ENCODE measurements at places on chromosomes 1 and 21.

DNA sequence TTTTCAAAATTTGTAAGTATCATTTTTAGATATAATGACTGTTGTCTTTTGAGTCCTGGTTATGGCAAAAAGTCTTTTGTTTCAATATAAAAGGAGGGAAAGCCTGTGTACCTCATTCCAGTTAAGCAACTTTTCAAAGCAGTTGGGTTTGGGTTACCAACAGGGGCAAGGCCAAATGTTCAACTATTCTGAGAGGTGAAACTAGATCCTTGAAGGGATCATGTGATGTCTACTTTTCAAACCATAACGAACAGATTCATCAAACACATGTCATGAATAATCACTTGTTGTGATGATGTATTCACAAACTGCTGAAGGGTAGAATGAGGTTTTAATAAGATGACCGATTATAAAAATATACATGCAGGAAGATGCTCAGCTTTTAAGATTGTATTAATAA, 171.3 kb downstream of the HHAT start:
- no peak for DNase-seq

DNA sequence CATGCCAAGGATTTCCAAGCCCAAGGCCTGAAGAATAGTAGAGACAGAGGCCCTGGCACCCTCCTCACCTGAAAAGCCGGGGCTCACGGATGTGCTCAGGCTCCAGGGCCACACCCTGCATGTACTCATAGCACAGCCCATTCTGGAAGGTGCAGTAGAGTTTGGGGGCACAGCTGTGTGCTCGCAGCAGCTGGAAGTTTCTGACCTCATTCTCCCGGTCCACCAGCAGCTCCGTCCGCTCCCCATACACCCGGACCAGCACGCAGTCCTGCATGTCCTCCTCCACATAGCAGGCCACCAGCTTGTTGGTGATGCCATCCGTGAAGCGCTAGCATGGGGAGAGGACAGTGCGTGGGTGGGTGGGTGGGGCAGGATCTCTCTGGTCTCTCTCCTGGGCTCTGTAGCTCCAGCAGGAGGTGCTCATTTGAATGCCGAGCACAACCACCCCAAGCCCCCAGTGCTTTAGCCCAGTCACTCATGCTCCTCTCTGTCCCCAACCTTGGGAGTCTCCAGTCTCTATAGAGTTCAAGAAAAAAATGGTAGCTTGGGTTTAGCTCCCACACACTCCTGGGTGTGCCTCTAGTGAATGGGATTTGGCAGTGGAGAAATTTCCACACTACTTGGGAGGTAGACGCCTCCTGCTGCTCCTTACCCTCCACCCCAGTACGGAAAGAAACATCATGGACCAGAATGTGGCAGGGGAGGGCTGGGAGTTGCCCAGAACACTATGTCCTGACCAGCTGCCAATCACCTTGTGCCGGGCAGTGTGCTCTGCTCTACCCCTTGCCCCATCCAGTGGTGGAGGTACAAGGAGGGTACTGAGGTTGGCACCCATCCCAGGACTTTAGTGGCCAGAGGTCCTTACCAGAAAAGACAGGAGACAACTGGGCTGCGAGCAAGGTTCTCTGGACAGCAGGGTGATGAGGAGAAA, 1.9 kb downstream of the ETNK2 start:
- no peak for DNase-seq

DNA sequence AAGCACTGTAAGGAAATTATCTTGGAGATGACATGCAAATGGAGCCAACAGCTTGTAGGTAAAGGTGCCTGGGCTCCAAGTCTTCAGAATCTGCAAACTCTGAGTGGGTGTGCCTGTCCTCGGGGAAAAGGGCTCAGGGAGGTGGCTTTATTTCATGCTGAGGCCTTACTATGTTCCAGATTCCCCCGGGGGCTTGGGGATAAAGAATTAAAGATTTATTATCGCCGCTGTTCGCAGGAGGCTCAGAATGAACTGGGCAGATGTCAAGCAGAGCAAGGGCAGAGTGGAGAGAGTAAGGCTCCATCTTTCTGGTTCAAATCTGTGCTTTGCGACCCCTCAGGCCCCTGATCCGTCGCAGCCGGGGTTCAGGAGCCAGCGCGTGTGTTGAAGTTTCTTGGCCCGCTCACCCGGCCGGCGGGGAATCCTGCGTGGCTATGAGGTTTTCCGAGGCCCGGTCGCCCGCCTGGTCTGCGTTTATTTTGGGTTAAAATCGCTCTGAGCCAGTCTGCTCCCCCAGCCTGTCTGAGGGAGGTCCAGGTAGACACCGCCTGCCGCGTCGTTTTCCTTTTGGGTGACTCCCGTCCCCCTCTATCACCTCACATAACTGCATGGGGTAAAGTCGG, 19.5 kb downstream of the RHOU start:
- no peak for DNase-seq

DNA sequence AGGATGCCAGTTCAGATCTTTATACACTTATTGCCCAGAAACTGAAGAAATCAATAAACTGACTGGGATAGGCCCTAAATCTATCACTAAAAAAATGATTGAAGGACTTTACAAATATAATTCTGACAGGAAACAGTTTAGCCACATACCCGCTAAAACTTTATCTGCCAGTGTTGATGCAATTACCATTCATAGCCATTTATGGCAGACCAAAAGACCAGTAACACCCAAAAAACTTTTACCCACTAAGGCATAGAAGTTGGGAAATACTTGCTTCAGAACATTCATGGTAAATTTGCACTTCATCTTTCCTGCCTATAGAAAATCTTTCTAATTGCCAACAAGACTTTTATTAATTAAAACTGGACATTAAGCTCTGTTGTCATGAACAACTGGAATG, 15.0 kb upstream of the GPR25 start:
- no peak for DNase-seq

GRCh38 chr1:224466154-224466553, 31.6 kb upstream of the WDR26 start:
- no peak for DNase-seq

- DNase-seq = no peak
Measured at GRCh38 chr1:235776396-235776795, 90.3 kb downstream of the LYST start.

Measured in NCI-H1417 (cell line).